ENCODE measurements at places on chromosomes 11 and 22.

GRCh38 chr11:117058761-117059261 lies 39.4 kb downstream of the SIK3 start:
- no peak for DNase-seq

DNA sequence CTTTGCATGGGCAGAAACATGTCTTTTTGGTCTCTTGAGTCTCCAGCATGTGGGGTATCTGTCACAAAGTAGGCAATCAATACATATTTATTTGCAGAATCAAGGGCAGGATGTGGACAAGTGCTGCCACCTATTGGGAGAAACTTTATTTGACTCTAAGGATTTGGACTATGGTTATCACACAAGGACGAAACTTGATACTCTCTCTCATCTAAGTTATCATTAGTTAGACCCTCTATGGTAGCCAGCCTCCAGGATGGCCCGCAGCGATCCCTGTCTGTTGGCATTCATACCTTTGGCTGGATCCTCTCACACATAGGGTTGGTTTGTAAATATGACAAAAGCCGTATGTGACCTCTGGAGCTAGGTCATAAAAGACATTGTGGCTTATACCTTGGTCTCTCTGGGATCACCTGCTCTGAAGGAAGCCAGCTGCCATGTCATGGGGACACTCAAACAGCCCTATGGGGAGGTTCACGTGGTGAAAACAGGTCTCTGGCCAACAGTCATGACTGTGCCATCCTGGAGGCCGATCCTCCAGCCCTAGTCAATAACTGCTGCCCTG lies 1.1 kb upstream of the FBXO7 start:
- peak; percentile 26 for DNase-seq

GRCh38 chr22:27879923-27880322 lies 39.1 kb downstream of the PITPNB start:
- no peak for DNase-seq

GRCh38 chr11:5241458-5241857 lies 7.2 kb upstream of the HBD start:
- DNase-seq = no peak

GRCh38 chr11:73323464-73323863 lies 15.4 kb downstream of the ARHGEF17 start:
- DNase-seq = peak; percentile 91

DNA sequence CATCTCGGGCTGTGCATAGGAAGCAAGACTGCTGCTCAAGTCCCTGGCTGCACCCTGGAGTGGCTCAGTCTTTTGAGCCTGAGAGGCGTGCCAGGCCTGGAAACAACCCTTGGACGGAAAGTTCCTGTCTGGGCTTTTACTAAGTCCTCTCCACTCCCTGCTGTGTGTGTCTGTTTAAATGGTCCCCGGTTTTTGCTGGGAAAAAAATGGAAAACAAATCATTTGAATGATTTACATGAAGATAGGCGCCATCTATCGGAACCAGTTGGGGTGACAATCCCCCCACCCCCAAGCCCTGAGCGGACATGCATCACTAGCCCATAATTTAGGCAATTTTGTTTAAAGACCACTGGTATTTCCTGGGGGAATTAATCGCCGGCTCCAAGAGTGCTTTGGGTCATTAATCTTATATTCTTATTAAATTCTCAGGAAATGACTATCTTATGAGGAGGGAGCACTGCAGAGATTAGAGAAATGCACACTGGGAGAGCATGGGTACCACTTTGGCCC lies 2.7 kb upstream of the GAB2 start:
- DNase-seq = peak; percentile 81

All from left hindlimb (tissue), 1 donor.